ENCODE measurements at places on chromosomes 5 and 9. TPM values are rescaled to one million over a fixed set of nuclear protein-coding genes. Genes with fewer than 3 reads are reported as not detected.
A peak's percentile ranks its signal among the peaks of the same experiment; 100 is the strongest.

- H3K4me3 ChIP-seq, result no peak overlapping the region
- H3K27me3 ChIP-seq, result peaks cover 19% of the 10 kb centered on the region
- no peaks in the 10 kb centered on the region for H3K4me1 ChIP-seq
- no peak for DNase-seq
- H3K27ac ChIP-seq, result no peak overlapping the region
These were observed 183.6 kb upstream of the IRX4 start for GRCh38 chr5:2066373-2066772.

GRCh38 chr9:78698371-78698770 lies 401.4 kb downstream of the PSAT1 start:
- no peaks in the 10 kb centered on the region for H3K4me1 ChIP-seq
- no peak for DNase-seq

DNA sequence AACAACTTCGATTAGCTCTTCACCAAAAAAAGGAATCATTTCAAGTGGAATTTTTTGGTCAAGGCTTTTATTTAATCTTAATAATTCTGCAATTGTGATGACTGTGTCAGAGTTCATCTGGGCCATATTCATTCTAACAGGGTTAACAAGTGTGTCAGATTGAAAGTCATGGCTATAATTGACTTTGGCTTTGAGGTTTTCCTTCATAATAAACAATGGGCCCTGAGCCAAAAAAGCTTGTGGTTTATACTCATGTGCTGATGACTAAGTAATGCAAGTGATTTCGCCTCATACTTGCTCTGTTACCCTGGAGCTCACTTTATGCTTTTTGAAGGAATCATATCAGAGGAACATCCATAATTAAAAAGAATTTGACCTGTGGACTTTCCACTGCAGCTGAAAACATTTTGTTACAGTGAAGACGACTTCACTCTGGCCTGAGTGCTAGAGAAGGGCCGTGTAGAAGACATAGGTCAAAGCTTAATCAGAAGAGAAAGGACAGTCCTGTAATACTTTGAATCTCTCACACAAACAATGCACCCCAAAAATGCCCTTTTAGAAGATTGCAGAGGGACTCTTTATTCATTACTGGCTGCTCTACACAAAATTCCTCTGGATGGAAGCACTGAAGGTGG lies 101.7 kb downstream of the GDNF start:
- H3K4me3 ChIP-seq, result no peak overlapping the region
- H3K27me3 ChIP-seq, result no peaks in the 10 kb centered on the region
- peak; percentile 17 for DNase-seq
- H3K36me3 ChIP-seq, result peaks cover 37% of the 10 kb centered on the region

The OXCT1 gene
- total RNA-seq, result 76.1 TPM

GRCh38 chr5:66151030-66151429 lies 6.9 kb downstream of the SREK1 start:
- peaks cover 54% of the 10 kb centered on the region for H3K4me1 ChIP-seq
- no peak overlapping the region for H3K27ac ChIP-seq
- H3K4me3 ChIP-seq, result no peak overlapping the region
- H3K27me3 ChIP-seq, result no peaks in the 10 kb centered on the region
- no peak for DNase-seq

The ADGRV1 gene
- not detected for total RNA-seq

GRCh38 chr9:81724242-81724889 lies 35.0 kb upstream of the TLE1 start:
- no peaks in the 10 kb centered on the region for H3K27me3 ChIP-seq
- no peaks in the 10 kb centered on the region for H3K36me3 ChIP-seq
- no peak overlapping the region for H3K4me3 ChIP-seq
- no peak for DNase-seq
- H3K27ac ChIP-seq, result no peak overlapping the region
- H3K4me1 ChIP-seq, result no peaks in the 10 kb centered on the region

DNA sequence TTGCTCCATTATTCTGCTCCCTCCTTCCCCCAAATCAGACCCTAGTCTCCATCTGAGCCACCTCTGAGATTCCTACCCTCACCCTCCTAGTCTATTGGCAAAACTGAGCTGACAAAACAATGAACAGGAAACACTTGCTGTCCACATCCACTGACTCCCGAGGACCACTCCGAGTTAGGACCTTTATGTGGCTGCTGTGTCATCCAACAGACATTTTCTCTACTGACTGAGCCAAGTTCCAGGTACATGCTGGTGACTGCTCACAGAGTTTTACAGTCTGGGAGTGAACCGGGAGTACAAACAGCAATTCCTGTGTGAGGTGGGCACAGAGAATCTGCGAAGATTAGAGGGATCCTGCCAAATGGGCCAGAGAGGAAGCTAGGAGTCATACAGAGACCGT lies 39.2 kb downstream of the CFAP90 start:
- peaks cover 4% of the 10 kb centered on the region for H3K4me1 ChIP-seq
- no peak overlapping the region for H3K27ac ChIP-seq
- no peaks in the 10 kb centered on the region for H3K36me3 ChIP-seq
- H3K4me3 ChIP-seq, result no peak overlapping the region
- peaks cover 47% of the 10 kb centered on the region for H3K27me3 ChIP-seq
- DNase-seq, result no peak

The PCDHB15 gene
- not detected for total RNA-seq

The ANKRD18B gene
- 1.6 TPM for total RNA-seq

- H3K27me3 ChIP-seq, result no peaks in the 10 kb centered on the region
- no peak for DNase-seq
- no peaks in the 10 kb centered on the region for H3K36me3 ChIP-seq
- no peaks in the 10 kb centered on the region for H3K4me1 ChIP-seq
- H3K27ac ChIP-seq, result no peak overlapping the region
These were observed 522.6 kb downstream of the BNC2 start for GRCh38 chr9:16347886-16348285.

The RGS14 gene
- total RNA-seq, result 34.6 TPM

DNA sequence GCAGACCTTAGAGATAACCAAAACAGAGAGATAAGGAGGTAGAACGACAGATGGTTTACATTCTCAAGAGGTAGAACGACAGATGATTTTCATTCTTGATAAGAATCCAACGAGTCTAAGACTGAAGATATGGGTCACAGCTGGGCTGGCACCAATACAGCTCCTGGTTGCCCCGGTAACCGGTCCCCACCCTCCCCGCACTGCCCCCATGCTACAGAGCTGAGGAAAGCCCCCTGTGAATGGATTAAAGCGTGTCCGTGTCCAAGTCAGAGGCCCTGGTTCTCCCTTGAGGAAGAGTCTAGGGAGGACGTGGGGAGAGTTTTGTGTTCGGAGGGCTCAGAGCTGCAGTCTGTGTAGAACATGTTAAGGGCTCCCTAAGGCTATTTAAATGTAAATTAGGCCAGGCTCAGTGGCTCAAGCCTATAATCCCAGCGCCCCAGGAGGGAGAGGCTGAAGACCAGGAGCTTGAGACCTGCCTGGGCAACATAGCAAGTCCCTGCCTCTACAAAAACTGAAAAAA lies 8.1 kb downstream of the IDNK start:
- no peak for DNase-seq
- H3K27ac ChIP-seq, result peak overlapping the region; percentile 25
- H3K36me3 ChIP-seq, result peaks cover 23% of the 10 kb centered on the region
- H3K4me3 ChIP-seq, result no peak overlapping the region
- H3K27me3 ChIP-seq, result no peaks in the 10 kb centered on the region

DNA sequence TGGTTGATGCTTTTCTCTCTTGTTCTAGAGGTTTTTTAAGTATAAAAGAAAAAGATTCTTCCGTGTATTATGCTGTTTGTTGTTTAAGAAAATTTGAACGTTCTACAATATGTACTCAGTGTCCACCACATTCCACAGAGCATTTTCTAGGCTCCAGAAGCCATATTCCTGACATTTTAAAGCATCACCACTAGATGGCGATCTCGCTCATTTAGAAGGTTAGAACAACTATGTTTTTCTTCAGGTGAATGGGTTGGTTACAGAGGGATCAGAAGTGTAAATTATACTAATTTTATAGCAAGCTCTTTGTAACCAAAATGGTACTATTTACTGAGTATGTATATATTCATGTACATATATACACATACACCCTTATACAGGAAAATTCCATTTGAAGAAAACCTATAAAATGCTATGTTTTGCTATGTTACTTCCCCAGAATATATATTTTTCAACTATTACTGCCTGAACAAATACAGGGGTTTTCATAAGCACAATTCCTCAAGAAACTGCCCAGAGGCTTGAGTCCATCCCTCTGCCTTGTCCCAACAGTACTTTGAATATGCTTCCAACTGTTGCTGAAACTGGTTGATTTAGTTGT lies 284.3 kb downstream of the CCDC171 start:
- no peak overlapping the region for H3K27ac ChIP-seq
- no peaks in the 10 kb centered on the region for H3K36me3 ChIP-seq
- no peaks in the 10 kb centered on the region for H3K27me3 ChIP-seq
- peak; percentile 29 for DNase-seq
- H3K4me3 ChIP-seq, result no peak overlapping the region
